ENCODE measurements at places on chromosomes 2 and 18.

GRCh38 chr2:234020332-234020731, 30.2 kb upstream of the SPP2 start:
- DNase-seq = no peak

GRCh38 chr2:3349211-3349693, 28.4 kb downstream of the EIPR1 start:
- DNase-seq = no peak

- DNase-seq = no peak
Measured at GRCh38 chr2:156727867-156728266, 291.7 kb downstream of the GPD2 start.

- DNase-seq = no peak
Measured at GRCh38 chr2:37615804-37616676, 55.4 kb downstream of the CDC42EP3 start.

- DNase-seq = no peak
Measured at GRCh38 chr2:28411166-28411755, 18.6 kb downstream of the FOSL2 start.

- no peak for DNase-seq
Measured at GRCh38 chr2:48929571-48930301, 174.2 kb upstream of the LHCGR start.

DNA sequence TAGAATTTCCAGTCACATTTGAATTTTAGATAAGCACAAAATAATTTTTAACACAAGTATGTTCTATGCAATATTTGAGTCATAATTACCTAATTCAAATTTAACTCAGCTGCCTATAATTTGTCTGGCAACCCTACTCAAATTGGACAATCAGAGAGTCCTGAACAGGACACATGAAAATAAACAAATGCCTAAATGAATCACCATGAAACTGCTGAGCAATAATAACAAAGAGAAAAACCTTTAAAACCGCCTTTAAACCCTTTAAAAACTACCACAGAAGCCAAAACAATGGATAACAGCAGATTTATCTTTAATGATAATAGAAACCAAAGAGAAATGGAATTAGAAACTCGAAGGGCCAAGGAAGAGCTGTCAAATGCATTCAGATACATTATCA, 39.5 kb downstream of the ARL4C start:
- DNase-seq = no peak

- no peak for DNase-seq
Measured at GRCh38 chr2:10079266-10079869, 843 bp downstream of the CYS1 start.

GRCh38 chr2:113829761-113830160, 60.1 kb upstream of the ACTR3 start:
- no peak for DNase-seq

DNA sequence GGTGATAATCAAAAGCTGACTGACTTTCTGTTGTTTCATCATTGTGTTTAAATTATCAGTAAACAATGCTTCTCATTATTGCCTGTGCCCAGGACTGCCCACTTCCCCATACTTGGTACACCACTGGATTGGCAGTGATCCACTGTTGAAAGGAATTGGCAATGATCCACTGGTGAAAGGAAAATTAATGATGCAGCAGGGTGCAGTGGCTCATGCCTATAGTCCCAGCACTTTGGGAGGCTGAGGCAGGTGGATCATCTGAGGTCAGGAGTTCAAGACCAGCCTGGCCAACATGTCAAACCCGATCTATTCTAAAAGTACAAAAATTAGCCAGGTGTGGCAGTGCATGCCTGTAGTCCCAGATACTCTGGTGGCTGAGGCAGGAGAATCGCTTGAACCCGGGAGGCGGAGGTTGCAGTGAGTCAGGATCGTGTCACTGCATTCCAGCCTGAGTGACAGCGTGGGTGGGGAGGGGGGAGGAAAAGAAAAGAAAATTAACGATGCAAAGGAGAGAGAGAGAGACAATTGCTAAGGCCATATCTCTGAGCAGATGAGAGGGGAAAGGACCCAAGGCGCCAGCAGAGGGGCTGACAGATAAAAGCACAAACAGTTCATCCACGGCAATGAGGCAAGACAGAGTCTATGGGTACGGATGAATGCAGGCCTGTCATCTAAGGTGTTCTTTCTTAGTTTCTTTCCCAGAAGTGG, 10.2 kb upstream of the GTF2A1L start:
- DNase-seq = no peak

GRCh38 chr2:180334514-180334913, 327.4 kb upstream of the CWC22 start:
- DNase-seq = peak; percentile 1

GRCh38 chr2:232541195-232541960, 1.9 kb downstream of the CHRNG start:
- no peak for DNase-seq

GRCh38 chr18:48033790-48034650, 103.6 kb upstream of the SMAD2 start:
- DNase-seq = no peak

- peak; percentile 10 for DNase-seq
Measured at GRCh38 chr18:43587538-43588153, 310.4 kb upstream of the SYT4 start.

DNA sequence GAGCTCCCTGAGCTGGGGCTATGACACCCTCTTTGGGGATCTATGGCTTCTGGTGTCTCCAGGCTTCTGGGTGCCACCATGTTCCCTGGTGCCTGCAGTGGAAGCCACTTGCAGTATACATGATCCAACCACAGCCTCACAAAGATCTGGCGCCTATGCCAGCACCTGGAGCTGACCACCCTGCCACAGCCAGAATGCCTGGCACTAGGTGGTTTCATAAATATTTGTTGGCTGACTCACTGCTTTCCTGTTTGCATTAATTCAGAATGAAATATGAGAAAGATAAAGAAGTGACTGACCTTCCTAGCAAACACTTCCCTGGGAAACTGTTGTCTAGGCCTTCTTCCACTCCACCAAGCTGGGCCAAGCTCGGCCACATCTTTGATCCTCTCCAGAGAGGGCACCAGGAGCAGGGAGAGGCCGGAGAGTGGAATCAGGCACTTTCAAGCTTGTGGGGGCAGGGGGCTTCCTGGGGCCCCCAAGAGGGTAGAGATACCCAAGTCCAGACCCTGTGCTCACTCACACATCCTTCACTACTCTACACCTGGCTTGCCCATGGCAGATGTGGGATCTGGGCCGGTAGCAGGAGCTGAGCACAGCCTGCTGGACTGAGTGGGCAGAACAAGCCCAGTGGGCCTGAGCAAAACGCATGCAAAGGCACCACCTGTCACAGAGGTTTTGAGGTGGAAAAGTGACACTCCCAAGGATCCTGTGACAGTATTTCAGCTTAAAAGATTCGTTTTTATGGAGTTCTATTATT, 565.7 kb downstream of the SLC4A3 start:
- DNase-seq = no peak

GRCh38 chr2:74540291-74540690, 10.6 kb downstream of the HTRA2 start:
- DNase-seq = no peak

DNA sequence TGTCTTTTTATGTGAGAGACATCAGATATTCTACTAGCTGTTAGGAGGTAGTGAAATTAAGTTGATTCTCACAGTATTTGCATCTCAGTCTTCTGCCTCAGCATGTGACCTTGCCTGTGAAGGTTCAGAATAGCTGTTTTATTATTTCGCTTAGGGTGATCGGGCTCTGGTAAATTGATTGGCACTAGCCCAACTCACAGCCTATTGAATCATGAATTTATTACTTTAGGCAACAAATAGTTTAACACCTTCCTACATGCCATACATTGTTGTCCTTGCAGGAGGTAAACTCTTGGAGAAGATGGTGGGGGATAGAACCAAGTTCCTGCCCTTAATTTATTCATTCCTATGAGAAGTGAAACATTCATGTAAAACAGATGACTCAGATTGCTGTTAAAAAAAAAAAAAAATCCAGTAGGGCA, 101.9 kb downstream of the GPD2 start:
- no peak for DNase-seq

DNA sequence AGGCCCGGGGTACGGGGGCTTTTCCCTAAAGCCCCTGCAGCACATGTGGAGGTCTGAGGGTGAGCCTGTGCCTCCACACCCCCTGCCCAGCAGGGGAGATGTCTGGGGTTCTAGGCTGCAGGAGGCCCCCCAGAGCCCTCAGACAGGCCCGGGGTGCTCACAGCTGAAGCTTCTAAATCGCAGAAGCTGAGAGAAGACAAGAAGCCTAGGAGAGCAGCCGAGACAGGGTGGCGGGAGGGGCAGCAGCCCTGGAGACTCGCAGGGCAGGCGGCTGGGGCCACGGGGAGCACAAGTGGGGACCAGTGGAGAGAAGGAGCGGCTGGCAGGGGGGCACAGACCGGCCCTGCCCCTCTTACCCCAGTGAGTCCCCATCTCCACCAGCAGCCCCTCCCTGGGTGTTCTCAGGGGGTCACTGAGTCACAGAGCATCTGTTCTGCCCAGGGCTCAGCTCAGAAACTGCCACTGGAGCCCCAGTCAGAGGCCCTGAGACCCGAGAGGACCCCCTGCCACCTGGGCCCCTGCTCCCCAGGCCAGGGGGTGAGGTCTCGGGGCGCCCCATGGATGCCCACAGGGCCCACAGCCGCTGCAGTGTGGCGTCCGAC, 26.1 kb downstream of the GPC1 start:
- DNase-seq = no peak

GRCh38 chr2:177543007-177543760, 150.6 kb downstream of the AGPS start:
- no peak for DNase-seq

DNA sequence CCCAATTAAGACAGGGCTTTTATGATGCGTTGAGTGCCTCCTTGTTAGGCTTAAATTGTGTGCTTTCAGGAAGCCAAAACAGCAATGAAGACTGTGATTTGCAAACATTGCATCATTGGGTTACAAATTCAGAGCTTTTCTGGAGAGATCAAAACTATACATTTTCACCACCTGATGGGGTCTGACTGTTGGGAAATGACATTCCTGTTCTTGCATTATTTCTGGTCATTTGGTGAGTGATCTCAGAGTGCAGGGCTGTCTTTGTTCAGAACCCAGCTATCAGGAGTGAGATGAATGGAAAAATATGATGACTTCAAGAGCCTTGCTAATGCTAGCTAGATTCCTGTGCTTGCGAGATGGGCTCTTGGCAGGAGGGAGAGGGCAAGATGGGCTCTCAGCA, 39.1 kb downstream of the SH3RF3 start:
- DNase-seq = no peak

DNA sequence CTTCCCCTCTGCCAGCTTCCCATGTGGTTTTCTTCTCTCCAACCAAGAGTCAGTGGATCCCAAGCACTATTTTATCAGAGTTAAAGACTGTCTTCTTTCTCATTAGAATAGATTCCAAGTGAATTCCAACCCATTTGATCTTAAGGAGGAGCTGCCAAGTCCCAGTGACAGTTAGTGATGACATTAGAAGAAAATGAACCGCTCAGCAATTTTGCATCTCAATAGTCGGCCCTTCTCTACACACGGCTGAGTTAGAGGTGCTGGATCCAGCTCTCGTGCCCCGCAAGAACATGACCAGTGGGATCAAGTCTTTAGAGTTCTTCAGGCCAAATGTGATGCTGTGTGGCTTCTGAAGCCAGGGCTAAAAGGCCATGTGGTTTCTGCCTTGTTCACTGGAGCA, 132.6 kb downstream of the SH3BP4 start:
- DNase-seq = no peak

GRCh38 chr18:63290166-63290820, 29.3 kb downstream of the BCL2 start:
- DNase-seq = no peak

- peak; percentile 36 for DNase-seq
Measured at GRCh38 chr18:44130376-44130942, 550.2 kb upstream of the SETBP1 start.

GRCh38 chr2:5951471-5951870, 259.3 kb downstream of the SOX11 start:
- no peak for DNase-seq

DNA sequence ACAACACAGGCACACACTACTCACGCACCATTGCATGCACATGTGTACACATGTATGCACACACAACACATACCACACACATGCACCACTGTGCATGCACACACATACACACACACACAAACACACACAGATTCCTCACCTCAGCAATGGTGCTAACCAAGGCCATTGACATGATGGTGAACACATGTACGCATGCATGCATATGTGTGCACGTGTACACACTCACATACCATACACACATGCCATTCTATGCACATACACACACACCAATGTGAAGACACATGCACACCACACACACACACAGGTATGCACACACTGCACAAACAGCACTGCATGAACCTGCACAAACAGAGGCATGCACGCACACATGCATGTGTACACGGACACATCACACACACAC, 976.0 kb downstream of the DCDC2C start:
- DNase-seq = no peak

- DNase-seq = no peak
Measured at GRCh38 chr2:215604606-215605005, 168.7 kb upstream of the FN1 start.

DNA sequence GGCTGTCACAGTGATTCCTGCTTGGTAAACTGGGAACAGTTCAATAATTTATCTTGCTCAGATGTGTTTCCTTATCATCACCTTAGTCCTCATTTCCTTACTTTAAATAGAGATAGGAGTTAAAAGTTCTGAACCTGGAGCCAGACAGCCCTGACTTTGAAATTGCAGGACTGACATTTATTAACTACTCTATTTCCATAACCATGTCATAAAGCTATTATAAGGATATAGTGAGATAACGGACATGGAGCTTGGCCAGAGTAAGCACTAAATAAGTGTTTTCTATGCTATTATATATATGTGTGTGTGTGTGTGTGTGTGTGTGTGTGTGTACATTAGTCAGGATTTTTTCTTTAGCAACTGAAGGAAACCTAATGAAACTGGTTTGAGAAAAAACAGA, 13.1 kb downstream of the NT5DC4 start:
- DNase-seq = no peak

DNA sequence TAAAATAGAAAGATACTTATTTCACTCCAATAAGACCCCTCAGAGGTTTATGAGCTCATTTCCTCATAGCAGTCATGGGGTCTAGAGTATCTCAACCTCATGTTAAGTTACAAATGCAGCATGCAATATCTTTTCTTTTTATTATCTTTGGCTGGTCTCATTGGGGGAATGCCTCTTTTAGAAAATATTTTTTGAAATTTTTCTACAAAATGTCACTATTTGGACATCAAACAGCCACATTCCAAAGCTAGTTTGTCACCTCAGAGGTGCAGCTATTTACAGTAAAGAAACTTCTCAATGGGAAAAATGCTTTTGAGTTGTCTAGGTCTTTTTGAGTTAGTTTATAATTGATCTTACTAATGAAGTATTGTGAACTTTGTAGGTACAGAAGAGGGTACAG, 370.7 kb upstream of the LRATD1 start:
- no peak for DNase-seq

GRCh38 chr2:138028538-138028937, 64.3 kb downstream of the HNMT start:
- DNase-seq = no peak

Measured in GM12891 (cell line).